ENCODE measurements at places on chromosomes 5 and 9.

DNA sequence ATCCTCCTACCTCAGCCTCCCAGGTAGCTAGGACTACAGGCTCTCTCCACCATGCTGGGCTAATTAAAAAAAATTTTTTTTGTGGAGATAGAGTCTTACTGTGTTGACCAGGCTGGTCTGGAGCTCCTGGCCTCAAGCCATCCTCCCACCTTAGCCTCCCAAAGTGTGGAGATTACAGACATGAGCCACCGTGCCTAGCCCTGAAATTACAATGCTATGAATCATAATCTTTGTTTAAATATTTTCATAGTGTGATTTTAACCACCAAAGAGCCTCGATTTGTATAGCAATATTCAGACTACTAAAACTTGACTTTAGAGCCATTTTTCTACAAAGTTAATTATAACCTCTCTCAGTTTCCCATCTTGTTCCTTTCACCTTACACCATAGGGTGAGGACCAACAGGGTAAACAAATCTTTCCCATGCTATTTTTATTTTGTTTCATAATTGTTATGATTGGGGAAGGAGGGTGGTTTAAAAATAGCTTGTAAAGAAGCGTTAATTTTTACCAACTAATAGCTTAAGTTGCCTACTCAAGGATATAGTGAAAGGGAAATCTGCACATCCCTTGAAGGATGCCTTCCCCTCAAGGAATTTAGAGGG is 32.7 kb downstream of the UBE2D2 start:
- no peak for DNase-seq

GRCh38 chr5:125719681-125720347 is 703.4 kb upstream of the GRAMD2B start:
- DNase-seq: no peak

GRCh38 chr9:110710420-110710819 is 41.8 kb downstream of the MUSK start:
- no peak for DNase-seq

DNA sequence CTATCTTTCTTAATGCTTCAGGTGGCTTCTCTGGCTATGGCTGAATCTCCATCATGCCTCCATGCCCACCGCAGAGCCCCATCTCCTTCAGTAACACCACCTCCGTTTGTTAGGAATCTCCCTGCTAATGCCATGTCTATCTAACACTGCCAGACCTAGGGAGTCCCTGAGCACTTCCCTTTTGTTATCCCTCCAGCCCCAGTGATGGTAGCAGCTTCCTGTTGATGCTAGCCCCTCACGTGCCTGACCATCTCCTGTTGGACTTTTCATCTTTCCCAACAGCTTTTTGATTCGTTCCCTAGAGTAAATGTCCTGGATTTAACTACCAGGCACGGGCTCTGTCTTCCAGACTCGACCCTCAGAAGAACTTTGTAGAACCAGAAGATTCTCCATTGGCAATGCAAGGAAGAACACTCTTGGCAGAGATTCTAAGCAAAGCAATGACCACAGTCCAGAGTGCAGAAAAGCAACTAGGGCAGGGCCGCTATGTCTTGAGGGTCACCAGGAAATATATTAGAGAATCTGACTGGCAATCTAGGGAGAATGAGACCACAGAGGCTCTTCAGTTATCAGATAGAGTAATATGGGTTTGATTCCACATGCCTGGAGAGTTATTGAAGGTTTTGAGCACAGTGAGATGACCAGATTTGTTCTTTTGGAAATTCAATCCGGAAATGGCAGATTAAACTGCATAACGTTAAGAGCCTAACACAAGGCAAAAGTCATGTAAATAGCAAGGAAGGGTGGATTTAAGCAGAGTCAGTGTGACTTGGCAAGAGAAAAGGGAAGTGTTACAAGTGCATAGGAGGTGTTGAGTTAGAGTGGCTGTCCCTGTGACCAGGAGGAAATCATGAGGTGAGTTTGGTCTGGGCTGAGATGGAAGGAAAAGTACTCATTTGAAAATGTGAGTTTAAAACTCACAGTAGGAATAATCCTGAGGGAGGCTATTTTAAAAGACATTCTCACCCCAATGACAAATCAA is 555.2 kb downstream of the ACTL7B start:
- no peak for DNase-seq

- DNase-seq: no peak
Observed at GRCh38 chr9:81720450-81721086, 31.2 kb upstream of the TLE1 start.

- DNase-seq: no peak
Observed at GRCh38 chr5:43780586-43780985, 177.6 kb downstream of the NNT start.

DNA sequence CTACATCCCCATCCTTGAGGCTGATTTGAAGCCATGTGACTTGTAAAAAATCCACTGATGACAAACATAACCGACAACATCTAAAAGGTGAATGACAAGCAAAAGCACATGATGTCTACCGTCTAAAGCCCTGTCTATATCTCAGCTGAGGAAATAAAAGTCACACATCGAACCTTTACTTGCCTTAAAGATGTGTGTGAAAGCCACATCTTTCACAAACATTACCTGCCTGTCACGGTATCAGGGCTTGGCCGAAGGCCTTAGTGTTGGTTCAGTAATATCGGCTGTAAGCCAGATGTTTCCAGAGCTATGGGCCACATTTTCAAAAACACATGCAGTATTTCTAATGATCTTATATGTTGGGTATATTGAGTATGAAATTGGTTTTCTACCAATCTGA is 125.8 kb downstream of the EFNA5 start:
- no peak for DNase-seq

- DNase-seq: no peak
Observed at GRCh38 chr9:94029932-94030317, 54.3 kb upstream of the PTPDC1 start.

GRCh38 chr5:89065919-89066318 is 182.9 kb upstream of the MEF2C start:
- no peak for DNase-seq

GRCh38 chr9:117305454-117305853 is 109.4 kb downstream of the ASTN2 start:
- no peak for DNase-seq

DNA sequence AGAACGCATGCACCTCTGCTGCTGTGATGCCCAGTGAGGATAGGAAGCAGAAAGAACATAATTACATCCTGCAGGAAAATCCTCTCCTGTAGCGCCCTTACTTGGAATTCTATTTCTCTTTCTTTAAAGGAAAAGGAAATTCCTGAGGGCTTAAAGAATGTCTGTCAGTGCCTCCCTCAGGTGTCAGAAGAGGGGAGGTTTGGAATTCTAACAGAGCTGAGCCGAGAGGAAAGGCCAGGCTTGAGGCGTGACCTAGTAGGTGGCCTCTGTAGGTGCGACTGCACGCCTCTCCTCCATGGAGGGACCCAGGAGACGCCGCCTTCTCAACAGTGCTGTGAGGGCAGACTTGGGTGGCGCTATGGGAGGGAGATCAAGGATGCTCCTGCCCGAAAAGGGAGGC is 55.9 kb upstream of the ERCC6L2 start:
- no peak for DNase-seq

- no peak for DNase-seq
Observed at GRCh38 chr5:111764019-111764418, 7.0 kb upstream of the NREP start.

DNA sequence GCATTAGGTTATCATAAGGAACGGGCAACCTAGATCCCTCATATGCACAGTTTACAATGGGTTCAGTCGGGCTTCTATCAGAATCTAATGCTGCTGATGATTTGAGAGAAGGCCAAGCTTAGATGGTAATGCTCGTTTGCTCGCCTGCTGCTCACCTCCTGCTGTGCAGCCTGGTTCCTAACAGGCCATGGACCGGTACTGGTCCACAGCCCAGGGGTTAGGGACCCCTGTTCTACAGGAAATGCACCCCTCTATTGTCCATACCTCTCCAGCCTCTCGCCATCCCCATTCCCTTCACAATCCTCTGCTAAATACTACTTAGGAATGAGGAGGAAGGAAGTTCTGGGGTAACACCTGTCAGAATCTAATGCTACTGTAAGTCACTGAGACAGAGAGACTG is 75.1 kb downstream of the OXCT1 start:
- DNase-seq: no peak

DNA sequence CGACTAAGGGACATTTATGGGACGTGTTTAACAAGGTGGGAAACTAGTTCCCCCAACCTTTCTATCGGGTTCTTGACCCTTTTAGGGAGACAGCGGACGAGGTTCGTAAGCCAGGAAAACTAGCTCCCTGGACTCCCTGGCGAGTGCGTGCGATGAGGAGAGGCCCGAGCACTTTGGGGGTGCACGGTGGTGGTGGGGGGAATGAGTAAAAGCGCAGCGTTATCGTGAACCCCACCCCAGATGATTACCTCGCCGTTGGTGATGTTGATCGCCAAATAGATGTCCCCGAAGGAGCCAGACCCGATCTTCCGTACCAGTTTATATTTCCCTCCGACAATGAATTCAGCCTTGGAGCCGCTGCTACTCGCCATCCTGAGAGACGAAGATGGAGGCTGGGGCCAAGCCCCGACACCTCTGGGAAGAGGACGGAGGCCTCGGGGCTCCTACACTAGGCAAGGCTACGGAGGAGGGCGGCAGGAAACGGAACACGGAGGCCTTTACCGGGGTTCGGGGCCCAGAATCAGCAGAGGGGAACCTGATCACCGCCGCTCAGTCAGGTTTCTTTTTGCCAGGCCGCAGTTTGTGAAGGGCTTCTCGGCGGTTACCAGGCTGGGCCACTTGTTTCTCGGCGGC is 529 bp downstream of the CSNK1A1 start:
- no peak for DNase-seq

- DNase-seq: no peak
Observed at GRCh38 chr9:121736934-121737462, 85.6 kb downstream of the DAB2IP start.

DNA sequence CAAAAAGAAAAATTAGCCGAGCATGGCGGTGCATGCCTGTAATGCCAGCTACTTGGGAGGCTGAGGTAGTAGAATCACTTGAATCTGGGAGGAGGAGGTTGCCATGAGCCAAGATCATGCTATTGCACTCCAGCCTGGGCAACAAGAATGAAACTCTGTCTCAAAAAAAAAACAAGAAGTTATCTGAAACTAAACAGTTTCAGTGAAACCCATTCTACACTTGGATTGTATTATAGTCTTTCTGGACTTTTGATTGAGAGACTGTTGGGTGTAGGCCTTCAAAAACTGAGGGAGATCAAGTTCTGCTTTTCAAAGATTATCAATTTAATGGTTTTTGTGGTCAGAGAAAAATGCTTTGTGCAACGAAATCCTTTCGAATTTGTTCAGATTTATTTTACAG is 34.6 kb upstream of the SPINK5 start:
- no peak for DNase-seq

- no peak for DNase-seq
Observed at GRCh38 chr5:168153876-168154270, 137.6 kb upstream of the WWC1 start.

GRCh38 chr9:84169240-84169639 is 171.3 kb downstream of the SLC28A3 start:
- DNase-seq: no peak

GRCh38 chr9:127746959-127747569 is 12.0 kb upstream of the TOR2A start:
- DNase-seq: no peak

DNA sequence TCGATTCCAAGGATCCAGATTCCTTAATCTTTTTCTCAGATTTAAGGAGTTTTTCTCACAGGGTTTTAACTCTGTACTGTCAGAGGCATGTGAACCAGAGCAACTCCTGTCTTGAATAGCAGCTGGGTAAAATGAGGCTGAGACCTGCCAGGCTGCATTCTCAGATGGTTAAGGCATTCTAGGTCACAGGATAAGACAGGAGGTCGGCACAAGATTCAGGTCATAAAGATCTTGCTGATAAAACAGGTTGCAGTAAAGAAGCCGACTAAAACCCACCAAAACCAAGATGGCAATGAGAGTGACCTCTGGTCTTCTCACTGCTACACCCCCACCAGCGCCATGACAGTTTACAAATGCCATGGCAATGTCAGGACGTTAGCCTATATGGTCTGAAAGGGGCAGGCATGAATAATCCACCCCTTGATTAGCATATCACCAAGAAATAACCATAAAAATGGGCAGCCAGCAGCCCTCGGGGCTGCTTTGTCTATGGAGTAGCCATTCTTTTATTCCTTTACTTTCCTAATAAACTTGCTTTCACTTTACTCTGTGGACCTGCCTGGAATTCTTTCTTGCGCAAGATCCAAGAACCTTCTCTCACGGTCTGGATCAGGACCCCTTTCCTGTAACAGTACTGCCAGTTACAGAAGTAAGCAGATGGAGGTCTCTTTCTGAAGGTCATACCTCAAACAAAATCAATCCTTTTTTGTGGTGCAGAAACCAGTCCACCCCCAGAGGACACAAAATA is 87.1 kb downstream of the SLC38A9 start:
- DNase-seq: no peak

DNA sequence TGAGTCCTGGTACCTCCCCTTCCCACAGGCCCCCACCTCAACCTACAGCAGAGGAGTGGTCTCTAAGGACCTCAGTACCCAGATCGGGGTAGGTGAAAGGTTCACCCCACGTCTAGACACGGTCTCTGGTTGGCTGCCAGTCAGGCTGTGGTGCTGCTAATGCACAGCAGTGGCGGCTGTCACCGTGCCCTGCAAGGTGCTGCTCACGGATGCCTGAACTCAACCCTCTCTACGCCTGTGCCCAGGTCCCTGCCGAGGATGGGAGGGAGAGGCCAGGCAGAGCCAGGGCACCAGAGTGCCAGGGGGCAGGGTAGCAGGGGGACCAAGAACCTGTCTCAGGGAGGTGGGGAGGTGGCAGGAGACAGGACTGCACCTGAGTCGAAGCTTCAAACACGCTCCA is 14.3 kb downstream of the IER5L start:
- DNase-seq: no peak

DNA sequence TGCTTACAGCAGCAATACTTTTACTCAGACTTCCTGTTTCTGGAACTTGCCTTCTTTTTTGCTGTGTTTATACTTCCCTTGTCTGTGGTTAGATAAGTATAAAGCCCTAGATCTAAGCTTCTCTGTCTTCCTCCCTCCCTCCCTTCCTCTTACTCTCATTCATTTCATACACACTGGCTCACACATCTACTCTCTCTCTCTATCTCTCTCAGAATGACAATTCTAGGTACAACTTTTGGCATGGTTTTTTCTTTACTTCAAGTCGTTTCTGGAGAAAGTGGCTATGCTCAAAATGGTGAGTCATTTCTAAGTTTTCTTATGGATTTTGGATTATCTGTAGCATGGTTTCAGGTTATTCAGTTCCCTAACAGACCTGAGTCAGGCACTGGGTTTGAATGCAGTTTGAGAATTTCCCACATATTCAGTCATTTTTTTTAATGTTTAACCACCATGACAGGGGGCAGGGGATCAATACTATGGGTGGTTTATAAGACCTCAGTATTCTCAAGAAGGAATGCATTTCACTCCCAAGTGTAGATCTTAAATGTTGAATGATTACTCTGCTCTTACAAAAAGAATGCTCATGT is at the start of gene IL7R:
Gene IL7R (plus strand): TSS at position 127 of the 587 bp plus-strand sequence. CDS start 87 bp downstream, at position 214.
- no peak for DNase-seq

DNA sequence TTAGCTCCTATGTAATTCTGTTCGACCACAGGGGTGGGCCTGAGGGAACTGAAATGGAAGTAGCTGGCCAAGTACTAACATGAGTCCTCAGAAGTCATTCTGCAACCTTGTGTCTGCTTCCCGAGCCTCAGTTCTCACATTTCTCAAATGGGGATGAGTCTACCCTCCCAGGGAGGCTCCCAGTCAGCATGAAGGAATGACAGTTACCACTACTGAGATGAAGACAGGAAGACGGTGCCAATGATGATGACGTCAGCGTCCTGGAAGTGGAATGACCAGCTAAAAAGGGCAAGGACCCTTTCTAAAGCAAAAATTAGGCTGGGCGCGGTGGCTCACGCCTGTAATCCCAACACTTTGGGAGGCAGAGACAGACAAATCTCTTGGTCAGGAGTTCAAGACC is 6.8 kb downstream of the PIP5KL1 start:
- no peak for DNase-seq
